Amygdala (tissue), 56 donors: ENCODE measurements at places on chromosomes 2 and 18.

DNA sequence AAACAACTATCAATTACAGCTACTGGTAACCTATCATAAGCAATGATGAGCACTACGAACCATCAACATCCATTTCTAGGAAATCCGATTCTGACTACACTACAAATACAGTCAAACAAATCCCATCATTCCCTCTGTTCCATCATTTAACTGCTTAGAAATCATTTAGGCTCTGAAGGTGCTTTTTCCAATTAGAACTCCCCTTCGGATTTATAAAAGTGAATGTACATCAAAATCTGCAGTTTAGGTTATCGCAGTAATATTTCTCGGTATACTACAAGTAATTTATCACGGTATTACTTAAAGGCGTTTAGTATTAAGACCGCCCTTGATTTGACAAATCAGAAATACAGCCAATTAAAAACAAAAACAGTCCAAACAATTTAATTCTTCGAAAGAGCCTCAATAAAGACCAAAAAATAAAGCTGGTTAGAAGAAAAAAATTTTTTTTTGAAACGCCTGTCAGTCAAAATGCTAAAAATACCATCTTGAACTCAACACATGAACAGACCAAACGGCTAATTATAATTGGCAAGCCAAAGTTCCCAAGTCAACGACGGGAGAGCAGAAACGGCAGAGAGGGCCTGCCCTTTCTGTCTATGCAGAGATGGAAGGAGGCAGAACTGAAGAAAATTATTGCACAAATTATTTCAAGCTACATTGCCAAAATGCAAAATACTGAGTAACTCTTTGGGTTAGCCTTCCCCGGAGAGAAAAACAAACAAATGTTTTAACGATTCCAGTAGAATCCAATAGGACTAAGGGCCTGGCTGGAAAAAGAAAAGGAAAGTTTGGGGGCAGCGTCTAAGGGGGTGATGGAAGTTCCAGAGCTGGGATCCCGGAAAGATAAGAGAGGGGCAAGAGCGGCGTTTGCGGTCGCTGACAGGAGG is 1.2 kb downstream of the VPS54 start:
- DNase-seq = no peak

DNA sequence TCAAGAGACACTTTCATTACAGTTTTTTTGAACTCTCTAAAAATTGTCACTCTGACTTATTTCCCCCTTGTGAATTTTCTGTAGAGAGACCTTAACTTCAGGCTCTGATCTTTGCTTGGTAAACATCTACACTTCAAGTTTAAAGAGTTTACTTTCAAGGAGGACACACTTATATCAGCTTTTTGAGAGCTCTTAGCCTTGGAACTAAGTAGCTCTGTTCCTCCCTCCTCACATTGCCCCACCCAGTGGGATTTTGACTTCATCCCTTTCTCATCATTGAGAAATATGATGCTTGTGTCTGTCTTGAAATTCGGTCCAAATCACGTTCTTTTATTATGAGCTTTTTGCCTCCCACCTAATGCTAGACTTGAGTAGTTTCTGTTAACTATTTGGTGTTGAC is 433.4 kb upstream of the MEIS1 start:
- no peak for DNase-seq

GRCh38 chr2:204613635-204614034 is 68.4 kb downstream of the PARD3B start:
- DNase-seq = no peak

DNA sequence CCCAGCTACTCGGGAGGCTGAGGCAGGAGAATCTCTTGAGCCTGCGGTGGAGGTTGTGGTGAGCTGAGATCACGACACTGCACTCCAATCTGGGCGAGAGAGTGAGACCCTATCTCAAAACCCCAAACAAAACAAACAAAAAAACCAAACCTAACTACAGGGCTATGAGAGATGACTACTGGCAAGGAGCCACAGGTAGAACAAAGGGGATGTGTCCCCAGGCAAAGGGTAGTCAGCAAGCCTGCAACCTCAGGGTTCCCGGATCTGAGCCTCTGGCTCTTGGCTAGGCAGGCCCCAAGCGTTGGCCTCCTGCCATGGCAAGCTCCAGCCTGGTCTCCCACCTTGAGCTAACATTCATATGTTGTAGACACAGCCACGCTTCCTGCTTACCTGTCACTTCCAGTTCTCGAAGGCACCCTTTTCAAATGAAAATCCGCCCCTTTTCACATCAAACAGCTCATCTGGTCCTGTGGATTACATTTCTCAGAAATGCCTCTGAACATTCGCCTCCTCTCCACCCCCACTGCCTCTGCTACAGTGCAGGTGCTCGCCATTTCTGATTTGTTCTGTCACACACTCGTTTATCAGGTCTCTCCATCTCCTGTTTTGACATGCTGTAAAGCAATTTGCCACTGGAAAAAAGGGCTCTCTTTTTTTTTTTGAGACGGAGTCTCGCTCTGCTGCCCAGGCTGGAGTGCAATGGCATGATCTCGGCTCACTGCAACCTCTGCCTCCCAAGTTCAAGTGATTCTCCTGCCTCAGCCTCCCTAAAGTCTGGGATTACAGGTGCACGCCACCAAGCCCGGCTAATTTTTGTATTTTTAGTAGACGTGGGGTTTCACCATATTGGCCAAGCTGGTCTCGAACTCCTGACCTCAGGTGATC is 13.1 kb upstream of the ACTR3 start:
- no peak for DNase-seq

- peak; percentile 18 for DNase-seq
Observed at GRCh38 chr18:63994783-63995399, 25.0 kb downstream of the SERPINB8 start.

DNA sequence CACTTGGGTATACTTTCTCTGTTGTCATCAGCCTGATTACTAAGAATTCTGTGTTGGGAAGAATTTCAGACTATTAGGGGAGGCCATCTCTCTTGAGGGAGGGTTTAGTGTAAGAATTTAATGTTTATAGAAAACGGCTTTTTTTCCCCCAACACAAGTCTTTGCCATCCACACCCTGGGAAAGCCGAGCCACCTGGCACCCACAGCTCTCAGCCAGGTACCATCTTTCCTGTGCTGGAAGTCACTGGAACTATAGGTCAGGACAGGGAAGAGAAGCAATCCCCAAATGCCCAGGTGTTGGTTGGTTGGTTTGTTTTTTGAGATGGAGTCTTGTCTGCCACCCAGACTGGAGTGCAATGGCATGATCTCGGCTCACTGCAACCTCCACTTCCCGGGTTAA is 155.1 kb downstream of the SMAD7 start:
- no peak for DNase-seq
